Activated CD4-positive, CD25-positive, alpha-beta regulatory T cell treated with anti-CD3 and anti-CD28 coated beads, Interleukin-2, amount 50 U/mL, for 72 hours (primary cell): ENCODE measurements at places on chromosomes 4 and X.

- DNase-seq = no peak
Measured at GRCh38 chrX:123807835-123808416, 51.9 kb upstream of the XIAP start.

DNA sequence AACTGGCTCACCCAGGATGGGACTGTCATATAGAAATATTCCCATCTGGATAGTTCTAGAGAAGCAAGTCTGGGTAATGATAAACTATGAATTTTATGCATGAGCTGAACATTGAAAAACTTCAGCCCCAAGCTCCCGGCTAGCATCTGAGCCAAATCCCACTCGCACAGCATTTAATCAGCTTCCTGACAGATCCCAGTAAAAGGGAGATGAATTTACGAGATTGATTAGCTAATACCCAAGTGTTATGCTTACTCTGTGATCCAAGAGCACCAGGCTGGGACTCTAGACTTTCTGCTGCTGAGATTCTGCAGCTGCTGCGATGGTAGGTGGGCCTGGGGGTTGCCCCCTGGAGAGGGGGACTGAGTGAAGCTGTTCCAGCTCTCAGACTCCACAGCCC, 28.0 kb downstream of the FRMPD3 start:
- DNase-seq = no peak

GRCh38 chr4:182483685-182484084, 240.5 kb downstream of the TENM3 start:
- no peak for DNase-seq

DNA sequence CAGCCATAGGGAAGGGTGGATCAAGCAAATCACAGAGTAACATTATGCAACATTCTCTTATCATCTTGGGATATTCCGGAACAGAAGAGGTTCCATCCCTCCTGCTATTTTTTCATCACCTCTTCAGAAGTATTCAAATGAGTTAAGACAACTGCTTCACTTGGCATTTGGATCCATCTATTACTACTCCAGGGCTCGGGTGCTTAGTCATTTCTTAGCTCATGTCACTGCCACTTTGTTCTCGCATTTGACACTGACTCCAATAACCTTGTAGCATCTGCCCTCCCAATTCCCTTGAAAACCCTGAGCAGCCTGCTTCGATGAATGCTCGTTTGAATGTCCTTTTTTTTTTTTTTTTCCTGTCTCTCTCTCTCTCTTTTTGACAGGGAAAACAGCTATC, 114.9 kb downstream of the PPARGC1A start:
- no peak for DNase-seq

DNA sequence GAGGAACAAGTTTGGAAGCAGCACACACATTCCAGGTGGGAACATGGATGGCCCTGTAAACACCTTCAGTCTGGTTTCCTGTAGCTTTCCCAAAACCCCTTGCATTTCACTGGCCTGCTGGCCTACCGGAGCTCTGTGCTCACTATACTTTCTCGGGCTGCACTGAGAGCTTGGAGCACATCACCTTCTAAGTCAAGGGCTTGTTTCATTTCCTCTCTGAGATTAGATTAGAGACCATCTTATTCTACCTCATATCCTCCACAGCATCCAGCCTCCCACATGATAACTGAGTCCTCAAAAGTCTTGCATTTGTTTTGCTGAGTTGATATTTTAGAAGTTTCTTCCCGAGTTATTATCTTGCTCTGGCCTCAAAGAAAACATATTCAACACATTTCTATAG, 147.7 kb downstream of the RASL11B start:
- no peak for DNase-seq

DNA sequence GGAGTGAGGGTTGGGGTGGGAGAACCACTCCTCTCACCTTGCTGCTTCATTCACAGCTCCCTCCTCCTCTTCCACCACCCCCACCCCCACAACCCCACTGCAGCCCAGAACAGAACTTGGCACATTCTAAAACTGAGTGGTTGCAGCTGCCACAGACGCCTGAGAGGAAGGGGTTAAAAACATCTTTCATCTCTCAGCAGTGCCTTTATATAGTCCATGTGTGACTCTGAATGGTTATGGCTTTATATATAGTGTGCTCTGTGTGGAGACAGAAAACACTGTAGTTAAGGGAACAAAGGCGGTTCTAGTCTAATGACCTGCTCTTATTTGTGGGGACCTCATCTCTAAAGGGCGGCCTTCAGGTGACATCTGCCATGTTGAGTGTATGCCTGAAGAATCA, 144.8 kb downstream of the BCOR start:
- no peak for DNase-seq

DNA sequence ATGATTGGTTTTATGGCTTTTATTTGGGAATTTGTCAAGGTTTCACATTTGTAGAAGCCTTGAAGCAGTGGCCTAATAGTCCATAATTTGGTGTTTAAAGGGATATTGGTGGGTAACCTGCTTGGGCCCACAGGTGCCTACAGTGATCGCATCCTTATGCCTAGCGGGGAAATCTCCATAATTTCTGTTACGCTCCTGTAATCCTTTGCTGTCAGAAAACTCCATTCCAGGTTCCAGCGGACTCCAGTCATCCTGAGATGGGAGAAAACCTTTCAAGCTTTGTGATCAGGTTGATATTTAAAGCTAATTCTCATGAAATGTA, 257.0 kb upstream of the JADE1 start:
- no peak for DNase-seq

DNA sequence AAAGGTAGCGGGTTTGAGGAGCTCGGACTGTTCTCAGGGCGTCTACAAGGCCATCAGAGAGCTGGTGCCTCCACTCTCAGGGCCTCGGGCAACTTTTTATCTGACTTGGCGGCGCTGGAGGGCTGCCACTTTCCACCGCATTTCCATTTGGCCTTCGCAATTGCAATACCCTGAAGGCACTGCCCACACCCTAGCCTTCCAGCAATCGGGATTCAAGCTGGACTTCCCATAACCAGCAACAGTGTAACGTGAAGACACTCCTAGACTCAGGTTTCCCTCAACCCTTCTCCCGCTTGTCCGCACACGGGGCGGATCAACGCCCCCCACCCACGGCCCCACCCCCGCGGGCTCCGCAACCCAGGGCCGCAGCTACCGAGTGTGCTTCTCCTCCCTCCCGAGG, 50.2 kb upstream of the BCOR start:
- no peak for DNase-seq

GRCh38 chrX:95156566-95156965, 1482.6 kb downstream of the FAM133A start:
- DNase-seq = no peak

GRCh38 chrX:74280759-74281158, 23.2 kb upstream of the ZCCHC13 start:
- DNase-seq = no peak

DNA sequence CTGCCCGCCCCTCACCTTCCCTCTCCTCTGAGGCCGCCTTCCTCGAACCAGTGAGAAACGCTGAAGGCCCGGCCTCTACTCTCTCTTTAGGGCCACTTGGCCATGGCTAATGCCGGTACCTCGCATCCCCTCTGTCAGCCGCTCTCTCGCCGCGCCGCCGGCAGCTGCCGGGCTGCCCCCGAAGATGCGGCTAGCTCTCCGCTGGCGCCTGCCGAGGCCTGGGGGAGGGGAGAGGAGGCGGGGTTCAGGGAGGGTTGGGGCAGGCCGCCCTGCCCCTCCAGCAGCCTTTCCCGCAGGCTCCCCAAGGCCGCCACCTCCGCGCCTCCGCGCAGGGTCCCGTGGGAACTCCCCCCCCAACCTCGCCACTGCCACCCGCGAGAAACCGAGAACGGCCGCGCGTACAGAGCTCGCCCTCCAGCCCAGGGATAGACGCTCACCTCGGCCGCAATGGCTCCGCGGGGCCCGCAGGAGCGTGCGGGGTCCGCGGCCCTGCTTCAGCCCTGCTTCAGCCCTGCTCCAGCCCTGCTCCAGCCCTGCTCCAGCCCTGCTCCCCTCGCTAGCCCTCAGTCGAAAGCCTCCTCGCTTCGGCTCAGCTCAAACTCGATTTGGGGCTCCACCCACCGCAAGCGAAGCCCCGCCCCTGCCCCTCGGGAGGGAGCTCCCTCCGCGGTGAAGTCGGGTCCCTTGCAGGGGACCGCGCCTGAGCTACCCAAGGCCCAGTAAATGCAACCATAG, at the start of gene HUWE1:
HUWE1 (minus strand) TSS at position 569 of the 735 bp plus-strand sequence. CDS start 32,612 bp downstream, outside the sequence.
- peak; percentile 81 for DNase-seq

DNA sequence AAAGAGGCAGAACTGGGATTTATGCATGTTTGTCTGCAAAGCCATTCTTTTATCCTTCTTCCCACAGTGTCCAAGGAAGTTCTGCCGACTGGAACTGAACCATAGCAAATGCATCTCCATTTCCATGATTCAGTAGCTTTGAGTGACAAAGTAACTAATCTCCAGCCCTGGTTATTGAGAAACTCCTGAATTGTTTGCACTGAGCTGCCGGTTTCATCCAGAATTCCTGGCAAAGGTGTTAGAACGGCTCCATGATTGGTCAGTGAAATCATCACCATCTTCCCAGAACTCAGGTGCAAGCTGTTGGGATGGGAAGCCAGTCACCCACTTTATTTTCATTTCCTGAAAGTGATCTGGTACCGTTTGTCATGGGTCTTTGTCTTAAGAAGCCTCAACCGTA, 47.0 kb upstream of the SLC34A2 start:
- no peak for DNase-seq

- DNase-seq = no peak
Measured at GRCh38 chr4:67934628-67935027, 28.7 kb downstream of the TMPRSS11A start.

DNA sequence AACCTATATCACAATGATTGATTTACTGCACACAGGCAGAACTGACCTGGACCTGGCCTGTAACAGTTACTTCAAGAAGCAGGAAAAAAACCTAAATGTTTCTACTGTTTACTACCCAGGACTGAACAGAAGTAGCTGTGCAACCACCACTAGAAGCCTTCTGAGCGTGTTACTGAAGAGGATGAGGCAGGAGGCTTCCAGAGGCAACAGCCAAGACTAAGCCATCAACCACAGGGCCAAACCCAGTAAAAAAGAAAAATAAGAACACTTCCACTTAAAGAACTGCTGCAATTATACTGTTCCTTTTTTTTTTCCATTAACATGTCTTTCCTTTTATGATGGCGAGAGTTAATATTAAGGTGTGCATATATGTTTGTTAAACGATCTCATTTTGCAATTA, 29.4 kb upstream of the TTC29 start:
- no peak for DNase-seq

DNA sequence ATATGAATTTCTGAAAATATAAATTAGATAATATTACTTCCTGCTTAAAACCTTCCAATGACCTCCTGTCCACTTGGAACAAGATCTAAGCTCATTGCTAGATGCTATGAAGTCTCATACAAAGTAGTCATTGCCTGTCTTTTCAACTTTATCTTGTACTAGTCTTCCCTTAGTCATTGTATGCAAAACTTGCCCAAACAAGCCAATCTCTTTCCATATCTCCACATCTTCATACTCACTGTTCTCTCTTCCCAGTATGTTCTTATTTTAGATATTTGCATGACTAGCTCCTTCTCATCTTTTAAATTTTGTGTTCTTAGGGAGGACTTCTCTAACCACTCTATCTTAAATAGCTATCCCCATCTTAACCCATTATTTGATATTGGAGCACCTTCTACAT, 33.9 kb upstream of the CDX4 start:
- DNase-seq = no peak

- no peak for DNase-seq
Measured at GRCh38 chr4:8866828-8867623, 4.6 kb downstream of the HMX1 start.

DNA sequence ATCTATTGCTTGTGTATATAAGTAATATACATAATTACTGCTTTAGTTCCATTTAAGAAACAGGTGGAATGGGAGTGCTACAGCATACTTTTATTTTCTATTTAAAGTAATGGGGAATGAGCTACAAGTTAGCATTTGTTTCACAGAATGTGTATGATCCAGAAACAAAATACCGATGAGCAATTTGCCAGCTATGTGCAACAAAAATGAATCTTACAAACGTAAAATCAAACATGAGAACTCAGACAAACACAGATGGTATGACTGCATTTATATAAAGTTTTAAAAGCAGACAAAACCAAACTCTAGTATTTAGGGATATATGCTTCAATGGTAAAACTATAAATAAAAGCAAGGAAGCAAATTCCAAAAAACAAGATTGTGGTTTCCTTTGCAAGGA, 141.7 kb downstream of the PAPSS1 start:
- DNase-seq = no peak

- DNase-seq = no peak
Measured at GRCh38 chr4:71009086-71009485, 15.6 kb downstream of the DCK start.

- DNase-seq = no peak
Measured at GRCh38 chrX:108699368-108699767, 37.0 kb downstream of the IRS4 start.

GRCh38 chr4:138561906-138562305, 319.8 kb upstream of the SLC7A11 start:
- DNase-seq = no peak

DNA sequence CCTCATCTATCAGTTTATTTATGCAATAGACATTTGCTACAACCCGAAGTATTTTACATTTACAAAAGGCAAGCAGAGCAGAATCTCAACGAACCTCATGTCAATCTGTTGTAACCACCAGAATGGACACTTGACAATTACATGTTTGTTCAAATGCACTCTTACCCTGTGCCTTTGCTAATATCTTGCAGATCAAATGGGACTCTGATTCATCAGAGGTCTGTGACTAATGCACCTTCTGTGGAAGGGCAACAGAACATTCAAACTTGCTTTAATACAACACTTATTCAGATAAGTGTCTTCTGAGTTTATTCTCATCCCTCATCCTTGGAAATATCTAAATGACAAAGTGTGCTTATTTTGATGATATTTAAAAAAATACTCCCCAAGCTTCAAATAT, 644.7 kb upstream of the PCDH10 start:
- no peak for DNase-seq

DNA sequence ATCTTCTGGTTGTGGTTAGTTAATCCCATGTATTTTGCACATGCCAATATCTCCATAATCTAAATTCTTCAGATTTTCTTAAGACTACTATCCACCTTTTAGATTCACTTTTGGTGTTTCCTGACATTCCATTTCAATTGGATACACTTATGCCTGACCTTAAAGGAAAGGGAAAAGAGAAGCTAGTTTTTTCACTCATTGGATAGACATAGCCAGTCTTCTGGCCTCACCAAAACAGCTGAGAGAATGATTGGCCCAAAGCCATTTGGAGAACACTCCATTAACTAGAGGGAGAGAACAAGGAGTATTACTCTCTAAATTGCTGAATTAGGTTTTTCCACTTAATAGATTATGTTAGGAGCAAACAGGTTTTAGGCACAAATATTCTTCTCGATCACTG, 4.0 kb downstream of the PRPS1 start:
- DNase-seq = no peak
